ENCODE measurements at places on chromosomes 16 and 17. TPM values are rescaled to one million over a fixed set of nuclear protein-coding genes. Genes with fewer than 3 reads are reported as not detected.

TSNAXIP1 gene
- total RNA-seq, result 1.5 TPM

PITPNM3 gene
- total RNA-seq, result 0.26 TPM

DOC2B gene
- total RNA-seq, result under 0.01 TPM

SCN4A gene
- 0.16 TPM for total RNA-seq

BRICD5 gene
- total RNA-seq, result 1.1 TPM

TPSAB1 gene
- not detected for total RNA-seq

NKD1 gene
- under 0.01 TPM for total RNA-seq

PRR29 gene
- 0.52 TPM for total RNA-seq

ZACN gene
- total RNA-seq, result under 0.01 TPM

MYL11 gene
- total RNA-seq, result not detected

TRPV3 gene
- total RNA-seq, result 2.8 TPM

TP53TG3C gene
- not detected for total RNA-seq

EFCAB5 gene
- 1.1 TPM for total RNA-seq

KRTAP4-1 gene
- not detected for total RNA-seq

SPATA33 gene
- 2.5 TPM for total RNA-seq
